Muscle of arm (tissue), 14 donors: ENCODE measurements at places on chromosomes 7 and 10.

- DNase-seq = no peak
Observed at GRCh38 chr10:74096777-74097176, 53.9 kb downstream of the AP3M1 start.

GRCh38 chr7:87545760-87546159, 54.9 kb downstream of the ABCB1 start:
- DNase-seq = no peak

DNA sequence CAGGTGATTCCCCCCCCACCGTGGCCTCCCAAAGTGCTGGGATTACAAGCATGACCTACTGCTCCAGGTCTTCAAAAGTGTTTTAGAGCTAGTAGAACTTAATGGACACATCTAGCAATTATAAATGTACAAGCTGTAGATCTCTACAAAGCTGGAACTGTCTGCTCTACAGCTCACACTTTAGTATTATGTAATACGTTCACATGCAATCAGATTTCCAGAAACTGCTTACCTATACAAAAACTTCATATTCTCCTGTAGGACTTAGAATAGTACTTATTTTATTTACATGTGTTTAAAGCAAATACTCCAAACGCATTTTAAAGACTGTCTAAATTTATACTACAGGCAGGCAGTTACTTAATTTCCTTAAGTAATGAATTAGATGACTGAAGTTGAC, 39.2 kb upstream of the ASL start:
- no peak for DNase-seq

DNA sequence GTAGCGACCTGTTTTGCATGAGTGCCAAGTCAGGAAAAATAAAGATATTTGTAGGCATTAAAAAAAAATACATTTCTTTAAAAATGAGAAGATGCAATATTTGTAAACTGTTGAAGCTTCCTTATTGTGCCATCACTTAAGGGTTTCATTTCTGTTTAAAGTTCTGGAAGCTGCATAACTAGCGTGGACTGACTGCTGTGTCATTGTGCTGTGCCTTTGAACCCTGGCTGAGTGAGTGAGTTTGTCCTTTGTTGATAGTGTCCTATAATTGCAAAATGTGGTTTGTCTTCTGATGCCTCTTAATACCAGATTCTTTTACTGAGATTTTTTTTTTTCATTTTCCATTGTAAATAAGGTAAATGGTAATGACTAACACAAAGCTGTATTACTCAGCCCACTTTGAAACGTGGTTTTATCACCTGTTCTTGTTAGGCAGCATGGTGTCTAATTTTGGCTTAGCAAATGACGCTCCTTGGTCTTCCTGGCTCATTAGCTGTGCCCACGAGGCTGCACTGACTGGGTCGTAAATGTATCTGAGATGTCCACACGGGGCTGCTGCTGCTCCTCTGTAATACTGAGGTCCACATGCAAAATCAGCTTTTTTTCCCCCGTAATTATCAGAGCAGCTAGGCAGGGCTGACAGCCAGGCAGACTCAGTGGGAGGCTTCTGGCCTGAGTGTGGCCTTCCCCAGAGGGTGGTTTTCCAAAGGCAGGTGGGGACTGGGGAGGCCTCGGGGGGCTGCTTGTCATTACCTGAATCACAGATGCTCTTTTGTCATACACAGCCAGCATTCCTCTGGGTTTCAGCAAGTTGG, 14.8 kb downstream of the ZSCAN25 start:
- DNase-seq = no peak

DNA sequence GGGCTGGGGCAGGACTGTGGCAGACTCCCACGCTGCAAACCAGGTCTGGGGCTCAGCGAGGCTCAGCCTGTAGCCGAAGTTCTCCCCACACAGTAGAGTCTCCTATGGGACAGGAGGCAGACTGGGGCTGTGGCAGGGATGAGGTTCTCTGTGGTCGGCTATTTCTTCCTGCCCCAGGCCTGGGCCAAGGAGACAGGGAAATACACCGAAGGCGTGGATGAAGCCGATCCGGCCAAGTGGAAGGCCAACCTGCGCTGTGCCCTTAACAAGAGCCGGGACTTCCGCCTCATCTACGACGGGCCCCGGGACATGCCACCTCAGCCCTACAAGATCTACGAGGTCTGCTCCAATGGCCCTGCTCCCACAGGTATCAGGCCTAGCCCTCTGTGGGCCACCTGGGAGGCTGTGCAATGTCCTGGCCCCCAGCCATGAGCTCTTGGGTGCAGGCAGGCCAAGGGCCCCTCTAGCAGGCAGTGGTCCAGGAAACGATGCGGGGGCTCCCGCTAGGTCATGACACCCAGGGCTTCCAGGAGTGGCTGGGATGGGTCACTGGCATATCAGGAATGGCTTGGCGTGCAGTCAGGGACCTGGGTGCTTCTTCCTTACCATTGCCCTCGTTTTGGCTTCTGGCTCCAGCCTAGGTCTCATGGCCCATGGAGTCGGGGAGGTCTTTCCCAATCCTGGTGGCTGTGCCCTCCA, 8.1 kb downstream of the IRF5 start:
- DNase-seq = no peak

GRCh38 chr10:3295582-3296151, 123.1 kb upstream of the PITRM1 start:
- DNase-seq = no peak

DNA sequence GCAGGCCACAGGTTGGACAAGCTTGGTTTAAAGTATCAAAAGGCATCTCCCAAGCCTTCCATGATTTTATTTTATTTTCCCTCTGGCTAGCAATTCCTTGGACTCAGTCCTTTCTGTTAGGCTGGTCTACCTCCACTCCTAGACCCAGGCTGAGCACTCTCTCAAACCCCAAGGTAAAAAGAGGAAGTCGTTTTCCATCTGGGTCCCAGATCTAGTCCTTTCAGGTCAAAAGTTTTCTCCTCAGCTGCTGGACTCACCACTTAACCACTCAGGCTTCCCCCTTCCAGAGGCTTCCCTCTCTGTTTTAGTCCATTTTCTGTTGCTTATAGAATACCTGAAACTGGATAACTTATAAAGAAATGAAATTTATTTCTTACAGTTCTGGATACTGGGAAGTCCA, 252.3 kb upstream of the MKLN1 start:
- DNase-seq = no peak

DNA sequence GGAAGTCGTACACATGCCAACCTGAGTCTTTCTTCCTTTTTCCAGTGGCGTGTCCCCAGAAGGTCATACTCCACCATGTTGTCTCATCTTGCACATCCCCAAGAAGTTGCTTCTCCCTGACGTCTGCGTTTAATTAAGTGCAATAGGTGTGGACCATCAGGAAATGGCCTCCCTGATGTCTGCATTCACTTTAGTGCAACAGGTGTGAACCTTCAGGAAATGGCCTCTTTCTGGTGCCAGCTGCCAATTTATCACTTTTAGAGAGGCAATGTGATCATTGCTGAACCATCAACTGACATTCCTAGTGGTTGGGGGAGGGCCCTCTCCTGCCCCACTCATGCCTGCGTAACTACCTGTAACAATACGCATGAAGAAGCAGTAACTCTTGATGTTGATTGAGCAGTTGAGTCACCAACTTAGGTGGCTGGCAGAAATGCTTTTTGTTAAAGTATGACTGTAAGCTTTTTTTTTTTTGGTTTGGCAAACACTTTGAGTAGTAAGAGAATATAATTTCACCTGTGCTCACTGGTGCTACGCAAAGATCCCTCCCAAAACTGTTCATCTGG, 25.8 kb downstream of the SCIN start:
- DNase-seq = no peak

- no peak for DNase-seq
Observed at GRCh38 chr7:157565201-157565626, 228.4 kb downstream of the DNAJB6 start.

GRCh38 chr10:25604591-25604990, 329.4 kb upstream of the MYO3A start:
- DNase-seq = no peak

DNA sequence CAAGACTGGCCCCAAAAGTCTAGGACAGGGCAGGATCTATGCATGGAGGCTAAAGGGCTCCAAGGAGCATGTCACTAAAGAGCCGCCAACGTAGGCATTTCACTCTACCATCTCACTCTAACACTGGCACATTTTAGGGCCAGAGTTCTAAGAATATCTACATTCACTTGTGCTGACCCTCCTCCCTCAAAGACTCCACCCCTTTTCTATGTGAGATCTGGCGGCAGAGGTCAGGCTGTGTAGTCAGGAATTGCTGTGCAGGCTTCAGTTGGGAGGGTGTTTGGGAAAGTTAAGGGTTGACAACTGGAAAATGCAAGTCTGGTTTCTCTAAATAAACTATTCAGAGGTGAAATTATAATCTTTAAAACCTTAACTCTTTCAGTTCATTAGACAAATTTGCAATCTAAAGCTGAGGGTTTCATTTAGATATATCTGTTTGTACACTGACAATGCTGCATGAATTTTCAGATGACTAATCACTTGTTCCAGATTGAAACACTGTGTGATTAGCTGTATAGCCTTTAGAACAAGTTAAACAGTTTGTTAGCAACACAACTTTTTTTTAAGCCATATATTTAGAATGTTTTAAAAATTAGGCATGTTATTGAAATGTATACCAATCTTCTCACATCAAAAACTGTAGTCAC, 18.2 kb downstream of the LMOD2 start:
- no peak for DNase-seq
